ENCODE measurements at places on chromosomes 11 and 22.
A peak's percentile ranks its signal among the peaks of the same experiment; 100 is the strongest.

- DNase-seq: no peak
These were observed 7.0 kb upstream of the TNFRSF13C start for GRCh38 chr22:41933411-41934177.

DNA sequence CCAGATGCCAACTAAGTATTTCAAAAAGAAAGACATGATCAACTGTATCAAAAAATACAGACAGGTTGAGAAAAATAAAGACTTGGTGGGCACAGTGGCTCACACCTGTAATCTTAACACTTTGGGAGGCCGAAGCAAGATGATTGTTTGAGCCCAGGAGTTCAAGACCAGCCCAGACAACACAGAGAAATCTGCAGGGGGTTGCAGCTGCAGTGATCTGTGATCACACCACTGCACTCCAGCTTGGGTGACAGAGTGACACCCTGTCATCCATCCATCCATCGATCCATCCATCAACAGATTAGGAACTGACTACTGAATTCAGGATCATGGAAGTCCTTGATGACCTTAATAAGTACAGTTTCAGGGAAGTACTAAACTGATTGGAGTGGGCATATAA lies 65.0 kb upstream of the RPS13 start:
- DNase-seq: no peak

DNA sequence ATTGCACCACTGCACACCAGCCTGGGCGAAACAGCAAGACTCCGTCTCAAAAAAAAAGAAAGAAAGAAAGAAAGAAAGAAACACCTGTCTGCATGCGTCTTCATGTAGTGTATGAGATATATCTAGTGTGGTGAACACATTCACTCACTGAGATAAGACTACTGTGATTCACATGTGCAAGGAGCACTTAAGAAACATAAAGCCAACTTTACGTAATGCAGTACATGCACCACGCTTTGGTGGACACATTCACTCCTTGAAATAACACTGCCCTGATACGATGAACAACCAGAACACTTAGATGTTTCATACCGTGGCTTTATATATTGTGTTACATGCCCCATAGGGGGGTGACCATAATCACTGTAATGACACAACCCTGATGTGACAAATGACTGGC lies 96.0 kb downstream of the MICAL3 start:
- DNase-seq: no peak

- DNase-seq: no peak
These were observed 3.4 kb upstream of the CDC42EP2 start for GRCh38 chr11:65311170-65311678.

DNA sequence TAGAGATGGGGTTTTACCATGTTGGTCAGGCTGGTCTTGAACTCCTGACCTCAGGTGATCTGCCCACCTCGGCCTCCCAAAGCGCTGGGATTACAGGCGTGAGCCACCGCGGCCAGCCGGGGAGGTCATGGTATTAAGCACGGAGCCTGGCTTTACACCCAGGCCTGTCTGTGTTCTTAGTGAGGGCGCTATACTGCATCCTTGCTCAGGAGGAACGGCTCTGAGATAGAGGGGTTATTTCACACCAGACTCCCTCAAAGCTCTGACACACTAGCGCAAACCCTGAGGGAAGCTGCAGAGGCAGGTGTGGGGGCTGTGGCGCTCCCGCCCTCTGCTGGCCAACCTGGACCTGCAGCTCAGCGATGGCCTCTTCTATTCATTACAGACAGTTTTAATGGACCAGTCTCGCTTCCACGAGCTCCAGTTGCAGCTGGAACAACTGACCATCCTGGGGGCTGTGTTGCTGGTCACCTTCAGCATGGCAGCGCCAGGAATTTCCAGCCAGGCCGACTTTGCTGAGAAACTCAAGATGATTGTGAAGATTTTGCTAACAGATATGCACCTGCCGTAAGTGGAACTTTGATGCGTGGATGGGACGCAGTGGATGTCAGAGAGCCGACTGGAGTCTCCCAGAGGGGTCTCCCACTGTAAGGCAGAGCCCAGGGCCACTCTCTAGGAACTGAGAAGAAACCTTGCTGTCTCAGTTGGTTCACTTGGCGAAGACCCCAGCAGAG lies 26.2 kb downstream of the TCP11L1 start:
- DNase-seq: peak; percentile 42

DNA sequence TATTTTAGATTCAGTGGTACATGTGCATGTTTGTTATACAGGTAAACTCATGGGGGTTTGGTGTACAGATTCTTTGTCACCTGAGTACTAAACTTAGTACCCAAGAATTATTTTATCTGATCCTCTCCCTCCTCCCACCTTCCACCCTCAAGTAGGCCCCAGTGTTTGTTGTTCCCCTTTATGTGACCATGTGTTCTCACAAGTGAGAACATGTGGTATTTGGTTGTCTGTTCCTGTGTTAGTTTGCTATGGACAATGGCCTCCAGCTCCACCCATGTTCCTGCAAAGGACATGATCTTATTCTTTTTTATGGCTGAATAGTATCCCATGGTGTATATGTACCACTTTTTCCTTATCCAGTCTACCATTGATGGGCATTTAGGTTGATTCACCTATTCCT lies 6.8 kb downstream of the SMIM38 start:
- no peak for DNase-seq

DNA sequence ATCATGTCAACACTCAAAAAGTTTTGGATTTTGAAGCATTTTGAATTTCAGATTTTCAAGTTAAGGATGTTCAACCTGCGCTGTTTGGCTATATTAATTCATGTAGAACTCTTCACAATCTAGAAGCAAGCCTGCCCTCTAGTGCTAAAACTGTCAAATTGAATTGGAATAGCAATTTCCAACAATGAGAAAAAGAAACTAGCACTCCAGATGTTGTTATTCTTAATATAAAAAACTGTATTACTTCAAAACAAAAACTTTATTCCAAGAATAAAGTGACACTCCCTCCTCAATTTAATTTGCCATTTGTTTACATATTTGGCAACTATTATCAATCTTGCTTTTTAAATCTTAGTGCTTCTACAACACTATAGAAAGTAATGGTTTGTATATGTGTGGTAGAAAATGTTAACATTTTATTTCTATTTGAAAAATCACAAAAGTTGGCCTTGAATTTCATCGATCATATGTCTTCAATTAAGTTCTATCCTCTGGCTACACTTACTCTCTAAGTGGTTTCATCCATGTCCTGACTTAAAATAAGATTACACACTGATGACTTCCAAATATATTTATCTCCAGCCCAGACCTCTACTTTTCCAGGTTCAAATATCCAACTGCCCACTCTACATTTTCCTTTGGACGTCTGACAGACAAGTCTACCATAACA lies 36.6 kb downstream of the DCUN1D5 start:
- DNase-seq: peak; percentile 28

DNA sequence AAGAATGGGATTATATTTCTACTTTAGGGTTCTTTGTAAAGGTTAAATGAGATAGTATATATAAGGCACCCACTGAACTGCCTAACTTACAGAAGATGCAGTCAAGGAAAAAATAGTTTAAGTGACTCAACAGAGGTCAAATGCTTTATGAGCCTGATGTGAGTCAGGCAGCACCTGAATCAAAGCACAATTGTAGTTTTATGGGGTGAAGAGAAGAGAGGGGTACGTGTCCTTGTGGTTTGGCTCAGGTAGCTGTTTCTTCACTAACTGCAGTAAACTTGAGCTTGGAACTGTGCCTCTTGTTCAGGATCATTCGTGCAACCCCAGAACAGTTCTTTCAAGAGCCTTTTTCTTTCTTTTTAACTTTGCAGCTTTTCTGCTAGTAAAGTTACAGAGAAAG lies 125.2 kb upstream of the SPON1 start:
- DNase-seq: no peak

- DNase-seq: no peak
These were observed 13.5 kb downstream of the OR52K1 start for GRCh38 chr11:4495986-4496385.

Data from NCI-H2029 (cell line).